ENCODE measurements at places on chromosomes 2 and 18.

GRCh38 chr2:59594671-59595222 lies 958.7 kb downstream of the BCL11A start:
- DNase-seq, result no peak

DNA sequence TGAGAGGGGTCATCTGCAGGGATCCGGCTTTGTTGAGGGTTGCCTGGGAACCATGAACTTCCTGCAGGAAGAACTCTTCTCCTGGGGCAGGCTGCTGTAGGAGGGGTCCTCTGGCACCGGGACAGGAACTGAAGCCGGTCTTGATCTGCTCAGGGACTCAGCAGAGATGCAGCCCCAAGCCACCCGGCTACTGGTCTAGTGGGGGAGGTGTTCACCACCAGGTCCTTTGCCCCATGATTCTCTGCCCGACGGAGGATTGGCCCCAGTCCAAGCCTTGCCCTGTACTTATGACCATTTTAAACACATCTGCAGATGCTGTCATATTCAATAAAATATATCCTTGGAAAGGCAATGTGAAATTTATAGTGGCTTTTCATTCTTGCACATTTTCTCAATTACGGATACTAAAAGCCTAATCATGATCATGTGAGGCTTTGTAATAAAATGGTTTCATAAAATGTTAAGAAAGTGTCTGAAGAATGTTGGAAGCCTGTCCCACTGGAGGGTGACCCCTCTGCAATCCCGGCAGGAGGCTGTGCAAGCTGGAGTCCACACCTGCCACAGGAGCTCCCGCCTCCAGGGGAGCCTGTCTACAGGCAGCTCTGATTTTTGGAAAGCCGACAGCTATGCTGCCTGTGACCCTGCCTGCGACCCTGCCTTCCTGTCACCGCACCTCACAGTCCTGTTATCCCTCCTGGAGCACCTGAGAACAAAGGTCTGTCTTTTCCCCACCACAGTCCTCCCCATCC lies 98.8 kb upstream of the TAF1B start:
- no peak for DNase-seq

DNA sequence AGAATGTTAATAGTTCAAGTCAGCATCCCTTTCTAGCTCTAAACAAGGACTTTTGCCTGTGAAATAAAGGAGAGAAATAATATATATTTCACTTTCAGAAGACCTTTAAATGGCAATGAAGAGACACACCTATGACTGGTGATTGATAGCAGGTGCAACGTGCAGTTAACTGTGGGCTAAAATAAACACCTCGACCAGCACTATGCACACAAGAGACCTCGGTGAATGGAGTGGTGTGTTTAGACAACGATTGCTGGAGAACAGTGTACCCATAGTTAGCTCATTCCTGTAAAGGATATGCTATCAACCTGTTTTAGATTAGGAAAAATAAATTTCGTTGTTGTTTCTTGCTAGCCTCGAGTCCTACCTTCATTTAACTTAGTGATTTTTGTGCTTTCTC lies 143.4 kb downstream of the NR4A2 start:
- DNase-seq, result no peak

GRCh38 chr2:104853534-104854497 lies at the start of gene POU3F3:
Gene POU3F3 (plus strand): TSS chr2:104854115. CDS start chr2:104855511, 1,396 bp downstream.
- peak; percentile 99 for DNase-seq

- peak; percentile 32 for DNase-seq
Measured at GRCh38 chr2:189751080-189751658, 11.4 kb downstream of the OSGEPL1 start.

GRCh38 chr18:74367905-74368304 lies 52.3 kb downstream of the C18orf63 start:
- DNase-seq, result no peak

DNA sequence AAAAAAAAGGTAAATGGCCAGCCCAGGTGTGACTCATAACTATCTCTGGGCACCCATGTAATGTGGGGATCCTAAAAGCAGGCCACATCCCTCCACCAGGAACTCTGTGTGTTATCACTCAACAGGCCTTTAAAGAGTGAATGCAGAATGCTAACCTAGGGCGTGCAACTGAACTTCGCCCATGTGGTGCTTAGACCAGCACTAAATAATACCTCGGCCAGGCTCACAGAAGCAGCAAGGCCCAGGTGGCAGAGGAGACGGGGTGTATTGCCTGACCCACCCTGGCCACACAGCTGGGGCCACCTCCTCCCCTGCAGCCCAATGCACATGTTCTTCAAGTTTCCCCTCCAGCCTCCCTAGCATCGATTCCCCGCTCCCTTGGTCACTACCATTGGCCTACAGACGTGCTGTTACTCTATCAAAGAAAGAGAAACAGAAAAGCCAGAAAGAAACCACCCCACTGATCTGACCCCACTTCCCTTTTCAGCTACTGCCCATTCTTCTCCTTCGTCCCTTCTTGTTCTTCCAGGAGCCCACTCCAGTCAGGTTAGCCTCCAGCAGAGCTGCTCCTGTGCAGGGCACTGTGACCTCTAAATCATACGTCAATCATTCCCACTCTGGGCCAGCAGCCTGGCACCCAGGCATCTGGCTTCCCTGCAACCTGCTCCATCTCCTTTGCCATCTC lies 22.0 kb downstream of the FAM178B start:
- DNase-seq, result no peak

- DNase-seq, result no peak
Measured at GRCh38 chr18:13461469-13461868, 242.9 kb downstream of the LDLRAD4 start.

- peak; percentile 84 for DNase-seq
Measured at GRCh38 chr2:127128445-127128904, 21.5 kb upstream of the BIN1 start.

DNA sequence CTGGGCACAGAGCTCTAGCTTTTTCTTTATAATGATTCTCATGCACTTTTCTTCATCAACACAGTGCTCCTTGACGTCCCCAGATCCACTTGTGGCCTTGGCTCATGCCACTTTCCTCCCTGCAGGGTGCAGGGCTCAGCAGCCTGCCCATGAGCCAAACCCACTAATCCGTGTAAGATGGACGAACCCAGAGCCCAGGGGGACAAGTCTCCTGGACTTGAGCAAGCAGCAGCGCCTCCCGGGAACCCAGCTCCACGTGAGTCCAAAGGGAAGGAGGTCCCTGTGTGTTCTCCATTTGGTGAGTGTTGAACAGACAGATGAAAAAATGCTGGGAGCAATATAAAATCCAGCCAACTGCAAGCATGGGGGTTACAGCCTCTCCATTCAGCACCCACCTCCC lies 470.6 kb upstream of the HS6ST1 start:
- no peak for DNase-seq

GRCh38 chr2:224560549-224560948 lies 24.6 kb downstream of the CUL3 start:
- no peak for DNase-seq

DNA sequence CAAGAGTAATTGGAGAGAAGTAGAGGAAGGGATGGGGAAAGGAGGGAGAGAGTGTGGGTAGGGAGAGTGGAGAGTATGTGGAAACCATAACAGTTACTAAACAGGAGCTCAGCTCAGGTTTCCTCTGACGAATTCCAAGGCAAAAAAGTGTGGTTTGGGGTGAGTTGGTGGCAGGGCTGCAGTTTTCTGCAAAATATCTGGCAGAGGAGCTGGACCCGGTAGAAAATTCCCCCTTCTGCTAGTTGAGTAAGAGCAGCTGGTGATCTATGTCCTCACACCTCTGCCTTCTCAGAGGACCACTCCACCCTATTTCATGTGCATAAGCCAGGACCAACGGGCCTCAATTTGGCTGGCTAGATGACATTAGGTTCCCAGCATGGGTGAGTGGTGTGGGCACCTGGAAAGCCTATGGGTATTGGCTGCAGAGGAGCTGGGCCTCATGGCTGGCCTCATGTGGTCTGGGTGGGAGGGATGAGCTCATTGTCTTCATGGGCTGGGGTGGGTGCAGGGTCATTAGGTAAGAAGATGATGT lies 13.2 kb downstream of the NRP2 start:
- DNase-seq, result no peak

DNA sequence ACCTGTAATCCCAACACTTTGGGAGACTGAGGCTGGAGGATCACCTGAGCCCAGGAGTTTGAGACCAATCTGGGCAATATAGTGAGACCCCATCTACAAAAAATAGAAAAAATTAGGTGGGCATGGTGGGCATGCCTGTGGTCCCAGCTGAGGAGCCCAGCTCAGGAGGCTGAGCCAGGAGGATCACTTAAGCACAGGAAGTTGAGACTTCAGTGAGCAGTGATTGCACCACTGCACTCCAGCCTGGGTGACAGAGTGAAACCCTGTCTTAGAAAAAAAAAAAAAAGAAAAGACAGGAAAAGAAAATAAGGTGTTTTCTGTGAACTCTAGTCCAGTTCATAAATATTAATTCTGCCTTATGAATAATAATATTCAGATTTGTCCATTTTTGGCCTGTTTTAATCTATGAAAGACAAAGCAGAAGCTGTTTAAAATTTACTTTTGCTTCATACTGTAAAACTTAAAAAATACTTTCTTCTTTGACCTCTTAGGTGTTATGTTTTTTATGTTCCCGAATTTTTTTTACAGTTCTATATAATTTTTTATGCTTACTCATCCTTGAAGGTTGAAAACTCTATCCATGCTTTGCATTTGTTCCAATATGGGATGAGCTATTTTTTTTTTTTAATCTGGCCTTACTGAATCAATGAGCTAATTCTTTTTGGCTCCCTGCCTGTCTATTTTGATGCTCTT lies 8.4 kb upstream of the ANXA4 start:
- peak; percentile 35 for DNase-seq

GRCh38 chr18:34189656-34190435 lies 34.9 kb downstream of the NOL4 start:
- no peak for DNase-seq

- DNase-seq, result no peak
Measured at GRCh38 chr18:44093253-44093652, 587.4 kb upstream of the SETBP1 start.

- no peak for DNase-seq
Measured at GRCh38 chr2:67616749-67617148, 219.6 kb downstream of the ETAA1 start.

DNA sequence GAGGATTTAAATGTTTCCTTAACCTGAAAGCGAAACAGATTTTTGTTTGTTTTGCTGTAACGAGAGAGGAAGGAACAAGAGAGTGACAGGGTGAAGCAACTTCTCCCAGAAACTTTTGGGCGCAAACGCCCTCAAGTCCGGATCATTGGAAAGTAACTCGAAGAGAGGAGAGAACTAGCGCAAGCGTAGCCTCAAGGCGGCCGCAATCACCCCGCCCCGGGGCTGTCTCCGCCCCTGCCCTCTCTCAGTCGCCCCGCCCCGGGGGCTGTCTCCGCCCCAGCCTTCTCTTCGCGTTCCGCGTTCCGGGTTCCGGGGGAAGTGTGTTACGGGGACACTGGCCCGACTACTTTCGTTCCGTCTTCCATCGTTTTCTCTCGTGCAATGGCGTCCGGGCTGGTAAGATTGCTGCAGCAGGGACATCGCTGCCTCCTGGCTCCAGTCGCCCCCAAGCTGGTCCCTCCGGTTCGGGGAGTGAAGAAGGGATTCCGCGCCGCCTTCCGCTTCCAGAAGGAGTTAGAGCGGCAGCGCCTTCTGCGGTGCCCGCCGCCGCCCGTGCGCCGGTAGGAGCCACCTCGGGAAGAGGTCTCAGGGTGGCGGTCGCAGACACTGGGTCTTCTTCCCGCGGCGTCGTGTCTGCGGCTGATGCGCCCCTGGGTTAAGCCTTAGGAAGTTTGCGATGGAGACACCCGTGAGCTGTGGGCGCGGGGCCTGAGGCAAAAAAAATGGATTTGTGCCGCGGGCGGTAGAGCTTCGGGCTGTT lies at the start of gene MRPL44:
TSS of gene MRPL44 (plus strand) at position 372 of the 760 bp plus-strand sequence. CDS start at position 382, 10 bp downstream.
- DNase-seq, result peak; percentile 94

All from kidney tubule cell (primary cell).